ENCODE measurements at places on chromosomes 5 and 9.

DNA sequence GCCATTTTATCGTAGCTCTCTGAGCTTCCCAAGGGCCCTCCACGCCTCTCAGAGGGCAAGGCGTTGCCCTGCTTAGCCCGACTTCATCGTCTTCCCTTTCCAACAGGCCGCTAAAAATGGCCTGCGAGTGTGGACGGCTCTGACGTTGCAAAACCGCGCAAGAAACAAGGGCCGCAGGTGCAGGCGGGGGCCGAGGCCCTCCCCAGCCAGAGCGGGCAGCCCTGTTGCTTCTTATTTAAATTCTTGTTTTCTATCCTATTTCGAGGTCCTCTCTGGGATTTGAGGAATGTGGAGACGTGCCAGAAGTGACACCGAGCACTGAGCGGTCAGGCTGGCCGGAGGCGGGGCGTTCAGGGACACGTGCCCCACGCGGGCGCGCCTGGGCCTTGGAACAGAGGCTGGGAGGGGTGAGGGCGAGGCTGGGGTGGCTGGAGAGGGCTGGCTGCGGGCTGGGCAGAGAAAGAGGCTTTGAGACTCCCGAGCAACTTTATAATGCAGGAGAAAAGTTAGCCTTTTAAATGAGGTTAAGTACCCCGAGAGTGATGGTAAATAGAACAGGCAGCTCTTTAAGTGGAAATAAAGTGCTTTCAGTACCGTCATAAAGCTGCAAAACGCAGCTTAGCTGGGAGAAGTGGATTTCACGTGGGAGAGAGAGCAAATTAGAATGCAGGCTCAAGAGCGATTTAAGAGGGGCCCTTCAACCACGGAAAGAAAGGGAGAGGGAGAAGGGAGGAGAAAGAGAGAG is 243.6 kb downstream of the AUH start:
- no peak for DNase-seq

DNA sequence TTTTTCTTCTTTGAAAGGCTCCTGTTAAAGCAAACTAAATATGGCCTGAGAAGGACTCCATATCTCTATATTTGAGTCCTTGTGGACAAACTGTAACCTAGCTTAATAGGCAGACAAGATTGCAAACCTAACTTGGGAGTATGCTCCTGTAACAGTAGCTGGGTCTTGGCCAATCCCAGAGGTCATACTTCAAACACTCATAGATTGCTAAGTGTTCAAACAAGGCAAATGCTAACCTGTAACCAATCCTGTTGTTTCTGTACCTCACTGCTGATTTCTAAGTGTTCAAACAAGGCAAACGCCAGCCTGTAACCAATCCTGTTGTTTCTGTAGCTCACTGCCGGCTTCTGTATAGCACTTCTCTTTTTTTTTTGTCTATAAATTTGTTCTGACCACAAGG is 50.6 kb upstream of the CLK4 start:
- DNase-seq, result no peak

DNA sequence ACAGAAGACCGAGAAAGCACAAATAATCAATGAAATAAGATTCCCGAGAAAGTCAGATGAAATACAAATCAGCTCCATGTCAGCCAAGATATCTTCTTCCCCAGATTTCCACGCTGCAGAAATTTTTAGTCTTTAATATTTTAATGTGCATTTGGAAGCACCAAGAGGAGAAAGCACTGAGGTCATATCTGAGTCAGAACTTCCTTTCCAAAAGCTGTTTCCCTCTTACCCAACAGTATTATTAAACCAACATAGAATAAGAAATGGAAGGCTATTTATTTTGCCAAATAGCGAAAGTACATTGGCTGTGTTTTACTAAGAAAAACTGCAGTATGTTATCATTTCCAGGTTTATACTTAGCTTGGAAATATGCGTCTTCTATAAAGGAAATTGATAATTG is 772.1 kb upstream of the CDH9 start:
- no peak for DNase-seq

DNA sequence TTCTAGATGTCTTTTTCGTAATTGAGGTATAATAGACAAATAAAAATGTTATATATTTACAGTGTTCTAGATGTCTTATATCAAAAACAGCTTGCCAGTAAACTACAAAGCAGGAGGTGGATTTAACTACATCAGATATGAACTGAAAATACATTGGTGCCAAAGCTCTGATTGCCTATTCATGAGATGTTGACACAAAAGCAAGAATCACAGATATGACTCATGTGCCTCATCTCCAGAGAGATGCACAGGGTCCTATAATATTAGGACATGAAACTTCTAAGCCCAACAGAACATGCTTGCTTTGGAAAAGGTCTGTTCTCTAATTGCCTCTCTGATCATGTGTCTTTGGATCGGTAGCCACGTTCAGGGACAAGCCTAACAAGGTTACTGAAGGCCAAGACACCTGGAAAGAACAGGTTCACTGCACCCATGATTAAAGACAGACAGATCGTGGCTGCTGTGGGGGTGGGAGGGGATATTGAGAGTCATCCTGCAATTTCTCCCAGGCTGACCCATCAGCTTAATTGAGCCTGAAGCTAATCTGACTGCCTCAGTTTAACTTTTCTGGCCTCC is 16.8 kb downstream of the ABCA1 start:
- no peak for DNase-seq

DNA sequence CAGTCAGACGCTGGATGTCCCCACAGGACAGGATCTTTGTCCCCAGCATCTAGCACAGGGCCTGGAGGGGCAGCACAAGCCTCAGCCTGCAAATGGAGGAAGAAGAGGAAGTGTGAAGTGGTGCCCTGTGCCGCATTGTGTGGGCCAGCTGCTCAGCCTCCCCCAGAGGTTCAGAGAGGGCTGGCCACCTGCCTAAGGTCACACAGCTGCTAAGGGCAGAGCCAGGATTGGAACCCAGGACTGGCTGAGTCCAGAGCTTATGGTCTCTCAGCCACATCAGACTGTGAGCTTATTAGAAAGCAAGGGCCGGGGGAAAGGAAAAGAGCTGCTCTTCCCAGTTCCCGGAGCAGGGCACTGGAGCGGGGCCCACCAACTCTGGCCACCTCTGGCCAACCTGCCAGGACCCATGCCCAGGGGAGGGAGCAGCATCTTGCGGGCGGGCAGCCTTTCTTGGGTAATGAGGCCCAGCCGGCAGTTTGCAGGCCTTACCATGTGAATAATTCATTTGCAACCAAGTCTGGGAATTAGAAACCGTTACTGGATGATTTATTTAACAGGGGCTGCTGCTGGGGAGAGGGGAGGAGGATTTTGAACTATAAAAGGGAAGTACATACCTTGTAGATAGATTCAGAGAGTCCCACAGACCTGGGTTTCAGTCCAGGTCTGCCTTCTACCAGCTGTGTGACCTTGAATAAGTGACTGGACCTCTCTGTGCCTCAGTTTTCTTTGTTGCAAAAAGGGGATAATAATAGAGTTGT is 11.6 kb upstream of the CRB2 start:
- DNase-seq, result no peak

- no peak for DNase-seq
These were observed 91.2 kb upstream of the CPEB4 start for GRCh38 chr5:173796721-173797495.

GRCh38 chr9:16207161-16207560 is 654.3 kb downstream of the CCDC171 start:
- no peak for DNase-seq

- no peak for DNase-seq
These were observed 232.4 kb upstream of the GAS1 start for GRCh38 chr9:87179553-87180340.

DNA sequence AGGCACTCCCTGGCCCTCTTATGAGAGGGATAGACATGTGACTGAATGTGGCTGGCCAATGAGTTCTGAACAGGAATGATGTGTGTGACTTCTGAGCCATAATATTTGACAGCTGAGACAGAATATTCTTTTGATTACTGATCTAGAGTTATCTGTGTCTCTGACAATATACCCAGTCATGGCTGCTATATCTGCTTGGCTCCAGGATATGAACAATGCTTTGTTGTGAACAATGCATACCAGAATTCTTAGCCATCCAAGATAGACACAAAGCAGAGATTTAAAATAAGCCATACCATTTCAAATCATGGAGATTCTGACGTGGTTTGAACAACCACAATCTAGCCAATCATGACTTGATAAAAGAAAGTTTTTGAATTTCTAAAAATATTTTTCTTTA is 840.3 kb upstream of the SEMA6A start:
- DNase-seq, result no peak

GRCh38 chr5:127412698-127413097 is 104.7 kb upstream of the PRRC1 start:
- DNase-seq, result no peak

- no peak for DNase-seq
These were observed 7.1 kb upstream of the DMXL1 start for GRCh38 chr5:119063579-119064379.

DNA sequence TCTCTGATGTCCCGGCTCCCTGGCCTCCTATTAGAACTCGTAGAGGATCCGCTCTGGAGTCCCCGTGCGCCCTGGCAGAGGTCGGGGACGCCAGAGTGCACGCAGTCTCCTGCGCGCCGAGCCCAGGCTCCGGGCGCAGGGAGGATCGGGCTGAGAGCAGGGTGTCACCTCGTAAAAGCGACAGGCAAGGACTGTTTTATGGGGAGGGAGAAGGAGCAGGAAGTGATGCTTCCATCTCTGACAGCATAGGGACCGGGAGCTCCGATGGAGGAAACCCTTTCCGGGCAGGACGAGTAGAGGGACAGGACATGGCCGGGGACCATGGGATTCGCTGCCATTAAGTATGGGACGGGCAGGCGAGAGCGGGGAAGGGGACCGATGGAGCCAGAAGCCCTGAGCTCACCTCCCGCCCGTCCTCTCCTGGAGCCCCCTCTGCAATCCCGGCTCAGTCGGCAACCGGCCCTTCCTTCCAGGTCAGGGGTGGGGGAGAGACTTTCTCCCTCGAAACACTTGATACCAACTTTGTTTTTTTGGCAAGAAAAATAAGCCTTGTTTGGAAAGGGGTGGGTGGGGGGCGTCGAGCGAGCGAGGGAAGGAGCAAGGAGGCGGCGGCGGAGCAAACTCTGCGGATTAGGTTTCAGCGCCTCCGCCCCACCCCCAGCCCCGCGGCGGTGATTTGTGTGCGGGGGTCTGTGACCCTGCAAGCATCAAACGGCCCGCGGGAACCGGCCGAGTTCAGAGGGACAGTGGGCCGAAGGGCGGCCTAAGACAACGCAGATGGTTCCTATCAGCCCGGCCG is 12.6 kb downstream of the LMX1B start:
- no peak for DNase-seq

DNA sequence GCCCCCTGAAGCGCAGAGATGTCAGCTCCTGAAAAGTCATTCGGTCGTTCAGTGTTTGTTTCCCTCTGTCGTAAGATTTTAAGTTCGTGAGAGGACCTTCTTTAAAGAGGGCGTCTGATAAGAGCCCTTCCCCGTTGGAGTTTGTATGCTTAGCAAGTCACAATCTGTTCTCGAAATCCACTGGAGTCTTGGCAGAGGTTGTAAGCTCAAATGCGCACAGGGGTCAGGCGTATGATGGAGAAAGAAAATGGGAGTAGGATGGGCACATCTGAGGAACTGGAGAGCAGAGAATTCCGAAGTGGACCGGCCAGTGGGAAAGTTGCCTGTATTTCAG is 710 bp downstream of the HSD17B4 start:
- DNase-seq, result no peak

DNA sequence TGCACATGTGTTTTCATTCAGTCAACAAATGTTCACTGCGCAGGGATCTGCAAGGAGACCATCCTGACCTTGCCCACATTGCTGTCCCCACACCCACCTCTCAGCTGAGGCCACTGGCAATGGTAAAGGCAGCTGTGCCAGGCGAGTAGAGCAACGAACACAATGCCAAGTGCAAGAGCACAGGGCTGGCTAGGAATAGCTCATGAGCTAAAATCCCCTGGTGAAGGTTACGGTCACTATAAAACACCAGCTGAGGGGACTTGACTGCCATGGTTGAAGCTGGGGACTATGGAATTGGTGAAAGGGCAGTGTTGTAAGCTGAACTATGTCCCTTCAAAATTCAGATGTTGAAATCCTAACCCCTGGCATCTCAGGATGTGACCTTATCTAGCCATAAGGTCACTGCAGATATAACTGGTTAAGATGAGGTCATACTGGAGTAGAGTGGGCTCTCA is 96.1 kb downstream of the OTULIN start:
- DNase-seq, result no peak

- DNase-seq, result no peak
These were observed 339.7 kb downstream of the RAB3C start for GRCh38 chr5:58922461-58923171.

- DNase-seq, result no peak
These were observed 52.2 kb upstream of the GRHPR start for GRCh38 chr9:37370282-37370681.
